ENCODE measurements at places on chromosomes 6 and 20. TPM values are rescaled to one million over a fixed set of nuclear protein-coding genes. Genes with fewer than 3 reads are reported as not detected.

Gene PAK5
- not detected for total RNA-seq

Gene PRRT1
- total RNA-seq, result 5.5 TPM

Gene MMS22L
- 13.1 TPM for total RNA-seq

Gene ADGRF5
- total RNA-seq, result not detected

Gene CLVS2
- total RNA-seq, result not detected

Gene COX4I2
- total RNA-seq, result not detected

Gene ACTL10
- 4.5 TPM for total RNA-seq

Gene PPP1R16B
- 33.6 TPM for total RNA-seq
